HuH-7 (cell line): ENCODE measurements at places on chromosomes 3 and 15.

DNA sequence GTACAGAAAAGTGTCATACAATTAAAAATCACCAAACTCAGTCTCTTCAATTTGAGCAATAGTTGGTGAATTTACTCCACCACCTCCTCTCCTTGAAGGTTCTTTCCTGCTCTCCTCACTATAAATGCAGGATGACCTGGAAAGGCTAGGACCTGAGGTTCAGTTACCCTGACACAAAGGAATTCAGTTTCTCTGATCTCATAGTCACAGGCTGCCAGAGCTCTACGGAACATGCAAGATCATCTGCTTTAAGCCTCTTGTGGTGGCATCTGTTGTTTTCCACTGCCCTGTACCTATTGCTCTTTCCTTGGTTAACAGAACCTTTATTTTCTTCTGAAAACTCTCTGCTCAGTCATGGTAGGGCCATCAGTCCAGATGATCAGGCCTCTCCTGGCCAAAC, 4.9 kb upstream of the TP63 start:
- DNase-seq: no peak

DNA sequence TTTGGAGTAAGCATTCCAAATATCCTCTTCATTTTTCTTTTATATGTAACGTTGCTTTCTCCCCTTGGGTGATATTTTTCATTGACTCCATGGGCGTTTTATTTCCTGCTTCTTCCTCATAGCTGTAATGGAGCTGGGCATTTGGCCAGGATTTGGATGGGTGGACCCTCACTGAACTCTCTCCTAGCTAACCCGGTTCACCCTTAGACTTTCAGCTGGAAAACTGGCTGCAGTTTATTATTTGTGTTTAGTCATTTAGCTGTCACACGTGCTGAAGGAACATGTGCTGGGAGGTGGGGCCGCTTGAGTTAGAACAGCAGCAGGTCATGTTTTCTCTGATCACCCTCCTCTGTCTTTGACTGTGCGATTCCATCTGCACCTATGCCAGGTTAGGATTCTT, 407.6 kb downstream of the ZIC1 start:
- no peak for DNase-seq

DNA sequence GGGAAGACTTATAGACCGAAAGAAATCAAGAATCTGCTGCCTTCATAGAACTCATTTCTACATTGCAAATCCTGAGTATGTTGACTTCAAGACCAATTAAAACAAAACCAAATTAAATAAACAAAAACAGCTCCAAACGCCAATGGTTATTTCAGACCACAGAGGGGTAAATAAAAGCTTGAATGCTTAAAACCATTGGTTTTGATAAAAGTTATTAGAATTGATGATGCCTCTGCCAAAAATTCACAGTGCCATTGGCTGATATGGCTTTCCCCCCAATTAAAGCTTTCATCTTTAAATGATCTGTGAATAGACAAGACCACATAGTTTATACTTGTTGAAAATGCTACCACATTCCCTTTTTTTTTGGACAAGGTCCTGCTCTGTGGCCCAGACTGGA, 188.5 kb downstream of the NFKBIZ start:
- DNase-seq: no peak

- no peak for DNase-seq
Measured at GRCh38 chr3:177318559-177318958, 121.3 kb upstream of the TBL1XR1 start.

DNA sequence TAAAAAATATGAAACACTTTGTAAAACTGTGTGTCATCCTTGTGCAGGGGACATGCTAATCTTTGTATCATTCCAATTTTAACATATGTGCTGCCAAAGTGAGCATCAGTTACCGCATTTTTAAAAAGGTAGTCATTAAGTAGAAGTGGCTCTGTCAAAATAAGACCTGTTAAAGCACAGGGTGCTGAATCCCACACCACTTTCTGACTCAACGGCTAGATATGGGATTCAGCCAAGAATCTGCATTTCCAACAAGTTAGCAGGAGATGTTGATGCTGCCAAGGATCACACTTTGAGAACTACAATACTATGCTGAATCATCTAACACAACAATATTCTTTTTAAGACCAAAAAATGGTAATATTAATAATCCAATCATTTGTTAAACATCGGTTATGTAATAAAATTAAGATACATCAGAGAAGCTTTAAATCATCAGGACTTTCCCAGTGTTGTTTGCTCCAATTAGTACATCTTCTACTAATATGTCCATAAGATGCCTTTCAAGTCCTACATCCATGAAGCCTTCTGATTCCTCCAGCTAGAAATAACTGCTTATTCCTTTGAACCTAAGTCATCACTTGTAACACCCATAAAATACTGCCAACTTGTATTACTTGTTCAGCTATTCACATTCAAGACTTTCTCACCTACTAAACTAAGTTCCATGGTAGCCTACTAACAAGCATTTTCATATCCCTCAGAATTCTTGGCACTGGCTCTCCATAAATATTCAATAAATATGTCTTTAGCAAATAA, 71.1 kb downstream of the TBL1XR1 start:
- no peak for DNase-seq

GRCh38 chr15:57281321-57281720, 95.0 kb upstream of the CGNL1 start:
- DNase-seq: no peak

GRCh38 chr3:14001136-14001535, 121.3 kb upstream of the WNT7A start:
- no peak for DNase-seq

- no peak for DNase-seq
Measured at GRCh38 chr15:67149068-67149772, 83.8 kb downstream of the SMAD3 start.

- DNase-seq: no peak
Measured at GRCh38 chr15:88775776-88776175, 27.5 kb upstream of the ACAN start.

- peak; percentile 17 for DNase-seq
Measured at GRCh38 chr15:36177590-36178302, 401.7 kb upstream of the CDIN1 start.

GRCh38 chr3:171092467-171092911, 66.0 kb upstream of the SLC2A2 start:
- peak; percentile 28 for DNase-seq

GRCh38 chr15:88818920-88819319, 15.7 kb downstream of the ACAN start:
- DNase-seq: no peak

- no peak for DNase-seq
Measured at GRCh38 chr3:196800742-196801434, 61.2 kb downstream of the PAK2 start.

DNA sequence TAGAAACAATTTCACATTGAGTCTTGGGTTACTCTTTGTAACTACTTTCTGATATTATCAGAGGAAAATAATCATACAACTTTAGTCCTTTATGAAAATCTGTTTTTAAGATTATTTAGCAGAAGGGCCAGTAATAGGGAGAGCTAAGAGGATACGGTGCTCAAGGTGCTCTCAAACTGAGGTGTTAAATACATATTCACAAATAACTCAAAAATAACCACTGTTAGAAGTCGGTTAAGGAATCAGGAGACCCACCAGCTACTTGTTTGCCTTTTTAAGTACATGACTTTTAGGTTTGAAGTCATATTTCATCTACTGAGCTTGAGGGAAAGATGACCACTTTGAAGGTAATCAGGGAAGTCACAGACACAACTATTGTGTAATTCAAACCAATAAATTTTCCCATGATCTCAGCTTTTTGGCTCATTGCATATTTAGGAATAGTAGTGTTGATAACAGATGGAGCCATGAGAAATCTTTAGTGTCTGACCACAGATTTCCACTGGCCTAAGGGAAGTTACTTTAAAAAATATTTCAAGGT, 1.4 kb upstream of the RSRC1 start:
- DNase-seq: no peak

- DNase-seq: no peak
Measured at GRCh38 chr3:24160424-24161095, 215.5 kb downstream of the NR1D2 start.
